ENCODE measurements at places on chromosomes 7 and 10.

GRCh38 chr7:23907012-23907411 lies 197.0 kb downstream of the STK31 start:
- no peak for DNase-seq

DNA sequence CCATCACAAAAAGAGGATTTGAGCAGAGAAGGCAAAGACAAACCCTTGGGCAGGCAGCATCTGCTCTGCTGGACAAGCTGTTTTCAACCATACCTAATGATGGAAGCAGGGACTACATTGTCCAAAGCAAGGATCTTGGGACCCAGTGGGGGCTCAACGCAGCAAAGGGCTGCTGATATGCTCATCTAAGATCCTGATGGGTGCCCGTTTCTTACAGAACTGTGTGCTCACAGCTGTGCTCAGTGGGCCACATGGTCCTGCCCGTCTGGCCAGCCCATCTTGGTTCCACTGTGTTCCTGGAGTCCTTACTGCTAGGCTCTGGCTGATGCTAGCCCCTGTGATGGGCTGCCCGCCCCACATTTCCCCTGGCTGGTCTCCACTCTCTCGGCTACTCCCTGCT lies 36.1 kb downstream of the GPRIN2 start:
- no peak for DNase-seq

GRCh38 chr10:116044801-116045248 lies 228.2 kb downstream of the GFRA1 start:
- DNase-seq = no peak

- peak; percentile 2 for DNase-seq
Measured at GRCh38 chr7:134120405-134120804, 6.7 kb upstream of the LRGUK start.

- DNase-seq = peak; percentile 83
Measured at GRCh38 chr7:30171766-30172447, 37.1 kb downstream of the MTURN start.

- DNase-seq = no peak
Measured at GRCh38 chr10:7036951-7037350, 373.9 kb downstream of the SFMBT2 start.

GRCh38 chr7:121633186-121633585 lies 237.1 kb upstream of the FAM3C start:
- DNase-seq = no peak
